ENCODE measurements at places on chromosomes 13 and 19. TPM values are rescaled to one million over a fixed set of nuclear protein-coding genes. Genes with fewer than 3 reads are reported as not detected.
A peak's percentile ranks its signal among the peaks of the same experiment; 100 is the strongest.

DNA sequence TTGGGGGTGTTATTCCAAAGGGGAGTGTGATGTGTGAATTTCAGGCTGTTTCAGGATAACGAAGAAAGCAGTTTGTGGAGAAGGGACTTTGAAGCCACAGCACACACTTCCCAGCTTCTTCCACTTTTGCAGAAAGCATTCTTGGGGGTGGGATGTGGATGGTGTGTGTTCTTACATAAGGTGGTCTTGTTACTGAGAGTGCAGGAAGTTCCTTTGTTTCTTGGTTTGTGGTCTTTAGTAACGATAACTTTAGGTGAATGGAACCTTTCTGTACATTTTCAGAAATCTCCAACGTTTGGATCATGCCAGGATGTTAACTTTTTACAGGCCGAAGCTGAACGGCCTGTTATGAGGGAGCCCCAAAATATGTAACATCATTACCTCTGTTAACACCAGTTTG is 251.8 kb downstream of the KCNRG start:
- DNase-seq: no peak
- H3K27me3 ChIP-seq: peaks cover 46% of the 10 kb centered on the region
- H3K36me3 ChIP-seq: no peaks in the 10 kb centered on the region
- no peak overlapping the region for H3K4me3 ChIP-seq

DNA sequence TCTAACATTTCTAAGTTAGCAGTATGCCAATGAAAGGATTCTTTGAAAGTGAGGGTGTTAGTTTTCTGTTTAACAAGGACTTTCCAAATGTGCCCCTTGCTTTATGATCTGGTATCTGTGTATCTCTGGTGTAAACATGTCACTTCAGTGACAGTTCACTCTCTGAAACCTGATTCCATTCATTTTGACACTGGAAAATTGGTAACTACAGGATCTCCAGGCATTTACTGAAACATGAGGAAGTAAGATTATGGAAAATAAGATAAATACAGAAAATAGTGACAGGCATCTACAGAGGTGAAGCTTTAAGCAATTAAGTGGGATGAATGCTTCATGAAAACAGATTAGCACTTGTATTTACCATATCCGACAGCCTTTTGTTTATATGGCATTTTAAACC is 101.6 kb upstream of the MYO16 start:
- H3K27me3 ChIP-seq: no peaks in the 10 kb centered on the region
- H3K27ac ChIP-seq: no peak overlapping the region
- no peak overlapping the region for H3K4me3 ChIP-seq

DNA sequence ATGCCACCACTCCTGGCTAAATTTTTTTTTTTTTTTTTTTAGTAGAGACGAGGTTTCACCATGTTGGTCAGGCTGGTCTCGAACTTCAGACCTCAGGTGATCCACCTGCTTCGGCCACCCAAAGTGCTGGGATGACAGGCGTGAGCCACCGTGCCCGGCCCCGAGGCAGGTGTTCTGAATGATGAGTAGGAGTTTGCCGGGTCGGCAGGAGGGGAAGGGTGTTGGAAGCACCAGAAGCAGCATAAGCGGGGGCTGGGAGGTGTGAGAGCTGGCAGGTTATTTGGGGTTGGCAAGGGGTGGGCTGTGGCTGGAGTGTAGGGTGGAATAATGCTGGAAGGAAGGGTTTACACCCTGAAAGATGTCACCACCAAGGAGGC is 1.8 kb downstream of the SPPL2B start:
- H3K36me3 ChIP-seq: peaks cover 23% of the 10 kb centered on the region
- H3K27me3 ChIP-seq: no peaks in the 10 kb centered on the region
- peak overlapping the region; percentile 48 for H3K27ac ChIP-seq
- H3K4me3 ChIP-seq: peak overlapping the region; percentile 28
- no peak for DNase-seq

- peak; percentile 76 for DNase-seq
- peaks cover 12% of the 10 kb centered on the region for H3K4me1 ChIP-seq
- H3K36me3 ChIP-seq: no peaks in the 10 kb centered on the region
Observed at GRCh38 chr13:39259371-39260140, 221.3 kb downstream of the NHLRC3 start.

DNA sequence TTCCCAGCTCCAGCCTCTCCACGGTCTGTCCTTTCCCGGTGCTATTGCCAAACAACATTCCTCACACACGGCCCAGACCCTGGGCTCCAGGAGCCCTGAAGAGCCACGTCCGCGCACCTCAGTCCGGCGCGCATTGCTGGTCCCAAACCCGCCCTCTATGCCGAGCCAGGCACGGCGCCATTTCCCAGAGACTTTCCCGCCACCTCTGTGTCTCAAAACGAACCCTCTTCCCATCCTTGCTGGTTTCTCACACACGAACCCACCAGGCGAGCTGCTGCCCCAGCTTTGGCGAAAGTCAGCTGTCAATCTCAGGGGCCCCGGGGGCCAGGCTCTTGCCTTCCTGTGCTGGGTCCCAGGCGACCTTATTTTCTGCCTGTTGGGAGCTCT is 28.0 kb upstream of the F7 start:
- DNase-seq: no peak
- H3K4me3 ChIP-seq: no peak overlapping the region
- no peaks in the 10 kb centered on the region for H3K27me3 ChIP-seq
- no peaks in the 10 kb centered on the region for H3K36me3 ChIP-seq
- H3K4me1 ChIP-seq: no peaks in the 10 kb centered on the region

DNA sequence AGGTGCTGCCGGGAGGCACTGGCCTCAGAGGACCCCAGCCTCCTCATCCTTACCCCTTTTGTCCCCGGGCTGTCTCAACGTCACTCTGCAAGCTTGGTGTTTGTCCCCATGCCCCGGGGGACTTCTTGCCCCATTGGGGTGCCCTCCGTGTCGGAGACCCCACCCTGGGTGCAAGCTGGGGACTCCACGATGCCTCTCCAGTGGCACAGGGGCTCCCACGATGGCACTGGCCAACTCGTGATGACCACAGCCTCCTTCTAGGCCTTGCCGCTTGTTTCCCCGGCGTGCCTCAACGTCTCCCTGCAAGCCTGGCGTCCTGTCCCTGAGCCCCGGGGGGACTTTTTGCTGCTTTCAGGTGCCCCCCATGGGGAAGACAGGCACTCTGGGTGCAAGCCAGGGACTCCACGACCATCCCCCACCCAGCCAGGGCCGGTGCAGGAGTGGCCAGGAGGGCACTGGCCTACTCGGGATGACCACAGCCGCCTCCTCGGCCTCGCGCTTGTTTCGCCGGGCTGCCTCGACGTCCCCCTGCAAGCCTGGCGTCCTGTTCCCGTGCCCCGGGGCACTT is 237.0 kb downstream of the TUBA3C start:
- DNase-seq: peak; percentile 34
- no peaks in the 10 kb centered on the region for H3K4me1 ChIP-seq
- H3K36me3 ChIP-seq: no peaks in the 10 kb centered on the region
- no peak overlapping the region for H3K4me3 ChIP-seq
- no peaks in the 10 kb centered on the region for H3K27me3 ChIP-seq

GRCh38 chr13:44818428-44818827 is 170.8 kb downstream of the NUFIP1 start:
- H3K36me3 ChIP-seq: no peaks in the 10 kb centered on the region
- H3K27ac ChIP-seq: no peak overlapping the region
- H3K4me3 ChIP-seq: no peak overlapping the region
- peaks cover 21% of the 10 kb centered on the region for H3K27me3 ChIP-seq
- H3K4me1 ChIP-seq: peaks cover 16% of the 10 kb centered on the region
- DNase-seq: no peak

- H3K4me3 ChIP-seq: no peak overlapping the region
- DNase-seq: peak; percentile 37
- no peaks in the 10 kb centered on the region for H3K36me3 ChIP-seq
- H3K27me3 ChIP-seq: peaks cover 20% of the 10 kb centered on the region
Observed at GRCh38 chr13:111029957-111030609, 85.0 kb upstream of the ARHGEF7 start.

DNA sequence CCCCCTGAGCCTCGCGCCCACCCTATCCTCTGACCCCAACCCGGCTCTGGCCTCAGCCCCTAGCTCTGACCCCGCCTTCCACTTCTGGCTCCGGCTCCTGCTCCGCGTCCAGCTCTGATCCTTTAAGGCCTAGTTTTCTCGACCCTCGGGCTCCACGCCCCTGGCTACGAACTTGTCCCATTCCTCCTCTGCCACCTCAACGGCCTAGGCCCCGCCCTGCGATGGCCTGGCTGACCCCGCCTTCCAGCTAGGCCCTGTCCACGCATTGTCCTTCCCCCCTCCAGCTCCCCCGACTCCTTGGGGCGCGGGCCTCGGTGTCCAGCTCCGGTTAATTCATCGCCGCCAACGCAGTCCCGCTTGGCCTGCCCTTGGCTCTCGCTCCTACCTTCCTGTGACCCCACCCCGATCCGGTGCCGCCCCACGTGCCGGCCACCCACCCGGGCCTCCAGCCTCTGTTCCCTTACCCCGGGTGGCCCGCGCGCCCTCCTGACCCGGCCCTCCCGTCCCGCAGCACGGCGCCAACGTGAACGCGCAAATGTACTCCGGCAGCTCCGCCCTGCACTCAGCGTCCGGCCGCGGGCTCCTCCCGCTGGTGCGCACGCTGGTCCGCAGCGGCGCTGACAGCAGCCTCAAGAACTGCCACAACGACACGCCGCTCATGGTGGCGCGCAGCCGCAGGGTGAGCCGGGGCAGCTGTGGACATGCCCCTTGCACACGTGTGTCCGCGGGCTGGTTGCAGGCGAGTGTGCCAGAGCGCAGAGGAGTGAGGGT is 9.4 kb downstream of the BCL3 start:
- H3K4me3 ChIP-seq: no peak overlapping the region
- H3K27ac ChIP-seq: peak overlapping the region; percentile 20
- H3K4me1 ChIP-seq: peaks cover 44% of the 10 kb centered on the region
- peaks cover 2% of the 10 kb centered on the region for H3K27me3 ChIP-seq

DNA sequence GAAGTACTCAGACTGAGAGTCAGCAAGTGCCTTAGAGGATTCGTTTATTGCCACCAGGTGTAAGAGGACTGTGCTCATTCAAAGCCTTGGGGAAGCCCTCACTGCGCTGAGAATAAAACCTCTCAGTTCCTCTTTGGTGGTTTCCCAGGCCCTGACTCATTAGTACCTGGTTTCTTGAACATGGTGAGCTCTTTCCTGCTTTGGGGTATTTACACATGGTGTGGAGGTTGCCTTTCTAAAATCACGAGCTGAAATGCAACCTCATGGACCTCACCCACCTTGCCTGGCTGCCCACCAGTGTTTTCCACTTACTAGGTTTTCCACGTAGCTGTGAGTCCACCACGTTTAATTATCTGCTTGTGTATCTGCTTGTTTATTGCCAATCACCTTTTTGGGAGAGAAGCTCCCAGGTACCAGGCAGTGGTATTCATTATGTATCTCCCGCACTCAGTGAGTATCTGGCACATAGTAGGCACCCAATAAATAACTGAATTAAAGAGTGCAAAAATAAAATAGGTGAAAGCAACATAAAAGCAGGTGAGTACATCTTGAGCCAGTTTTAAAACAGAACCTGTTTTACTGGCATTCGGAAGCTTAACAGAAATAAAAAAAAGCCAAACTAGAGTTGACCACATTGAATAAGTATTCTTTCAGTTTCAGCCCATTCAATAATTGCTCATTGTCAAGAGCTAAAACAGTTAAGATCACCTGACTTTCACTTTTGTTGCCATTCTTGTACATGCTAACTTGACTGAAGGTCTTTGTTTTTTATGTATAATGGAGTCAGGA is 533.0 kb downstream of the MYO16 start:
- peak; percentile 58 for DNase-seq
- H3K27ac ChIP-seq: no peak overlapping the region
- peaks cover 4% of the 10 kb centered on the region for H3K4me1 ChIP-seq

GRCh38 chr13:109650861-109651260 is 135.5 kb downstream of the IRS2 start:
- H3K27ac ChIP-seq: no peak overlapping the region
- H3K4me3 ChIP-seq: no peak overlapping the region
- H3K36me3 ChIP-seq: no peaks in the 10 kb centered on the region
- peaks cover 2% of the 10 kb centered on the region for H3K27me3 ChIP-seq

DNA sequence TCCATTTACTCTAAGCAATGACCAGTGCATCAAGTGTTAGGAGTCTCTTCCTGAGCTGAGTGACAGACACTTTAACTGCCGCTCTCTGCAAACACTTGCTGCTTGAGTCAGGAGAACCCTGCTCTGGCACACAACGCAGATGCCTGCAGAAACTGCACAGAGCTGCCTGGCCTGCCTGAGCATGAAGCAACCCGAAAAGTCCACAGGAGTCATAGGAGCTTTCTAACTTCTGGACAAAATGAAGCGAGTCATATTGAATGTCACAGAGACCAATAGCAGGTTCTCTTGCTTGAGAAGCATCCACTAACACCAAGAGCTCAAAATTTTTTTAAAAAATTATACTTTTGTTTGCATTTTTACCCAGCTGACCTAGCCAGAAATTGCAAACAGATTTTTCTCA is 232.4 kb downstream of the LHFPL6 start:
- no peak for DNase-seq
- H3K4me3 ChIP-seq: no peak overlapping the region
- no peak overlapping the region for H3K27ac ChIP-seq
- no peaks in the 10 kb centered on the region for H3K4me1 ChIP-seq

DNA sequence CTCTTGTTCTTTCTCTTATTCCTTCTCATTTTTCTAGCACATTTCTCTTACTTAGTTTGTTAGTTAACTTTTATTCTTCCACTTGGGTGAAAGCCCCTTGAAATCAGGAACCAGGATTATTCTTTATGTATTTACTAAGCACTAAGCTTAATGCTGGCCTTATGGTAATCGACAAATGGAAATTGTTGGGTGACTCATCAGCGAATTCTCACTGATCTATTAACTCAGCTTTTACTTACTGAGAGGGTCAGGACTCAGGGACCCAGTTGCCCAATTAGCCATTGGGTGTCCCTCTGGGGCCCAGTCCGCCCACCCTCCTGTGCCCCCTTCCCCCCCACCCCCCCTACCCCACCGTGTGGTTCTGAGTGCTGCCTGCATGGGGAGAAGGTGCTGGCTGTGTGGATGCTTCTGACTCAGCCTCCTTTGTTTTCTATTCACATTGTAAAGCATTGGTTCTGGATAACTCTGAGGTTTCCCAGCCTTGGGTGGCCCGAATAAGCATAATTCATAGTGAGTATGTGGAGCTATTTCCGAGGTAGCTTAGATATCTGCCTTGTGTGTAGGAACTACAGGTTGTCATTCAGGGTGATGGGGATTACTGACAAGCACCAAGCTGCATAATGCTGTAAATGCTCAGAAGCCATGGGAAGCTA is 240.9 kb downstream of the FGF9 start:
- H3K4me3 ChIP-seq: no peak overlapping the region
- DNase-seq: no peak
- no peaks in the 10 kb centered on the region for H3K27me3 ChIP-seq
- no peaks in the 10 kb centered on the region for H3K4me1 ChIP-seq

DNA sequence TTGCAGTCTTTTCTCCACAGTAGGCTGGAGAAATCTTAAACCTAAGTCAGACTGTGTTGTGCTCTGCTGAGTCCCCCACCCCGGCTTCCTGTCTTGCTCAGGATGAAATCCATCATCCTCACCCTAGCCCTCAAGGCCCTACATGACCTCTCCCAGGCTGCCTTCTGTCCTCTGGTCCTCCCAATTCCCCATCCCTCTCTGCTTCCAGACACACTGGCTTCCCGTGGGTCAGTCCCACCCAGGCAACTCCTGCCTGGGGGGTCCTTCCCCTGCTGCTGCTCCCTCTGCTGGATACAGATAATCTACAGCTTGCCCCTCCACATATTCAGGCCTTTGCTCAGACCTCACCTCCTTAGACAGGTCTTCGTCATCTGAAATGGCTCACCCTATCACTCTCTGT is 18.4 kb upstream of the CBY2 start:
- H3K27me3 ChIP-seq: no peaks in the 10 kb centered on the region
- H3K36me3 ChIP-seq: no peaks in the 10 kb centered on the region
- no peak for DNase-seq
- H3K4me3 ChIP-seq: no peak overlapping the region
- H3K27ac ChIP-seq: no peak overlapping the region

The KIR2DL3 gene
- total RNA-seq: 0.12 TPM

The SIGLEC8 gene
- total RNA-seq: 0.09 TPM

The EFNA2 gene
- total RNA-seq: not detected

The CBLC gene
- total RNA-seq: not detected

The CBARP gene
- 1.9 TPM for total RNA-seq

The ZNF230 gene
- total RNA-seq: 2.4 TPM

The FCHO1 gene
- total RNA-seq: 96.2 TPM

The ERICH4 gene
- not detected for total RNA-seq

The KLK4 gene
- not detected for total RNA-seq
